ENCODE measurements at places on chromosomes 12 and 14.

DNA sequence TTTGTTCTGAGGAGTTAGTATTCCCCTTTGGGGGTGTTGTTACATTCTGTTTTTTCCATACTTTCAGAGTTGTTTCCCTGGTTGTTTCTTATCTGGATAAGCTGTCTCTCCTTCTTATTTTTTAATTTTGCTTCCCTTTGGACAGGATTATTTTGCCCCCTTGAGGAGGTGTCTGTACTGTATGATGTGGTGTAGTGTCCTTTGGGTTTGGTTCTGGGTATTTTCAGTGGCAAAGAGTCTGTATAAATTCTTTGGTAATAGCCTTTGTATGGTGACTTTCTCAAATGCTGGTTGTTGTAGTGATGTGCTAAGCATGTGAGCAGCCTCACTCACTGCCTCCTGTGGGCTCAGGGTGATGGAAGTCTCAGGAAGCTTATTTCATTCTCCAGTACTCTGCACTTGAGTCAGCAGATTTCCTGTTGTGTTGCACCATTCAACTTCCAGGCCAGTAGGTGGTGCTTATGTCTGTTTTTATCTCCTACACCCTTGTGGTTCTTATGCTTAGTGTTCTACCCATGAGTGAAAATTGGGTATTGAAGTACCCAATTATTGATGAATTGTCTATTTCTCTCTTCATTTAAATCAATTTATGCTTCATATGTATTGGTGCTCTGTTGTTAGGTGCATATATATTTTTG lies 103.3 kb upstream of the PMCH start:
- no peak for DNase-seq

GRCh38 chr12:74646831-74647230 lies 109.2 kb downstream of the ATXN7L3B start:
- no peak for DNase-seq

DNA sequence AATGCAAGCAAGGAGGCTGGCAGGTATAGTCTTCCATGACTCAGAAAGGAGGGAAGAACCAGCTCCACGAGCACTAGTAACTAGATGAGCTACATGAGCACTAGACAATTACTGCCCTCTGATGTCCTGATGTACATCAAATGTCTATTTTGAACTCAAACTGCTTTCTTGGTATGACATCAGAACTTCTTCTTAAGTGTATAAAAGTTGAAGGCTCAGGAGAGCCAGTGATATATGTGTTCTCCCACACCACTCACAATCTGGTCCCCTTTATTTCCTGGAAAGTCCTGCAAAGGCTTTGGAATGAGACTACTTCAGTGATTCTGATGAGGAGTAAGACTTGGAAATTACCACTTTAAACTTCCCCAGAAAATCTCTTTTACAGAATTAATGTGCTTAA lies 18.5 kb upstream of the DHRS7 start:
- no peak for DNase-seq

DNA sequence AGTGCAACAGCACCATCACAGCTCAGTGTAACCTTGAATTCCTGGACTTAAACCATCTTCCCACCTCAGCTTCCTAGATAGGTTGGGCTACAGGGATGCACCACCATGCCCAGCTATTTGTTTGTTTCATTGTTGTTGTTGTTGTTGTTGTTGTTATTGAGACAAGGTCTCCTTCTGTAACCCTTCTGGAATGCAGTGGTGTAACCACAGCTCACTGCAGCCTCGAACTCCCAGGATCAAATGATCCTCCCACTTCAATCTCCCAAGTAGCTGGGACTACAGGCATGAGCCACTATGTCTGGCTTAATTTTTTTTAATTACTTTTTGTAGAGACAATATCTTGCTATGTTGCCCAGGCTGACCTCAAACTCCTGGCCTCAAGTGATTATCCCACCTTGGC lies 1.2 kb upstream of the NEMP1 start:
- no peak for DNase-seq

DNA sequence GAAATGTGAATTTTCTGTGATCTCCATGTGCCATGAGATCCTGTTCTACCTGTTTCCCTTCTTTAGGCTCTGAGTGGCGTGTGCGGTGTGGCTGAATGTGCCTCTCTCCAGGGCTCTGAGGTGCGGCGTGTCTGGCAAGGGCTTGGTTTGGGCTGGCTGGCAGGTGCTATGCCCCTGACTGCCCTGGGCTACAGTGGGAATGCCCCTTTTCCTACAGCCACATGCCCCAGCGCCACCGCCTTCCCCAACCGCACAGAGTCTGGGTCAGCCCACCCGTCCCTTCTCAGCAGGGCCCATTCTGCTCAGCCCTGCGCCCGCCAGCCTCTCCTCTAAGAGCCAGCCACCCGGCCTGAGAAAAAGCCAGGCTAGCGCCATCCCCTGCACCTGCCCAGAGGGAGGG lies 24.7 kb downstream of the BTBD6 start:
- no peak for DNase-seq

DNA sequence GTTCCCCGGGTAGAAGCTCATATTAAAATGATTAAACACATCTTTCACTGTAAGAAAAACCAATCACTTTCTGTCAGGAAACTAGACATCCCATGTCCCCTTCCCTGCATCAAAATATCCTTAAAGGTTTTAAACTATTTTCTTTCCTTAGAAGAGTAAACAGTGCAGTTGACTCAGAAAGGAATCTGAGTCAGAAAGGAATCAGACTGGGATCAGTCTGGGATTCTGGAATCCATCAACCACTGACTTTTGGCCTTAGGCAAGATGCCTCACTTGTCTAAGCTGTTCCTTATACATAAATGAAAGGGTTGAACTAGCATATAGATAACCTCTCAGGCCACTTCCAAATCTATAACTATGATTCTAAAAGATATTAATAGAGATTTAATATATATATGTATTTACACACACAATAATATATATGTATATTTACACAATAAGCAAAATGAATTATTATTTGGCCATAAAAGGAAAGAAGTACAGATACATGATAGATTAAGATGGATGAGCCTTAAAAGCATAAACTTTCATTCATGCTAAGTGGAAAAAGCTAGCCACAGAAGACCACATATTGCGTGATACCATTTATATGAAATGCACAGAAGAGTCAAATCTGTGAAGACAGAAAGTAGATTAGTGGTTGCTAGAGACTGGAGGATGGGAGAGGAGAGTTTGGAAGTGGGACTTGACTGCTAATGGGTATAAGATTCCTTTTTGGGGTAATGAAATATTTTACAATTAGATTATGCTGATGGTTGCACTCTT lies 114.4 kb downstream of the SLC38A1 start:
- no peak for DNase-seq

DNA sequence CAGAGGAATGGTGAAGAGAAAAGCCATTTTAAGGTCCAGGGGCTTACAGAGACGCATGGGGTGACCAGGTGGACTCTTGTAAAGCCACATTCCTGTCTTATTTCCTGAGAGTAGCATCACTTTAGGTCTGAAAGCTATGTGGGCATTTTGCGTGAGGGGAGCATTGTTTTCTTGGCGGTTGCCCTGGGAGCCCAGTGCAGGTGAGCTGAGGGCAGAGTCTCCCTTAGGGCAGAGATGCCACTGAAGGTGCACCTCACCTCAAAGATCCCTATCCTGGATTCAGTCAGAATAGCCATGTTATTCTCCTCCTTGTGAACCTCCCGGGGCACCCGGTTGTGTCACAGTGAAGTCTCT lies 12.4 kb downstream of the GLRX5 start:
- DNase-seq: no peak

GRCh38 chr12:6539707-6540134 lies 5.4 kb downstream of the GAPDH start:
- DNase-seq: no peak

GRCh38 chr12:109734219-109735000 lies 20.8 kb downstream of the FAM222A start:
- no peak for DNase-seq

DNA sequence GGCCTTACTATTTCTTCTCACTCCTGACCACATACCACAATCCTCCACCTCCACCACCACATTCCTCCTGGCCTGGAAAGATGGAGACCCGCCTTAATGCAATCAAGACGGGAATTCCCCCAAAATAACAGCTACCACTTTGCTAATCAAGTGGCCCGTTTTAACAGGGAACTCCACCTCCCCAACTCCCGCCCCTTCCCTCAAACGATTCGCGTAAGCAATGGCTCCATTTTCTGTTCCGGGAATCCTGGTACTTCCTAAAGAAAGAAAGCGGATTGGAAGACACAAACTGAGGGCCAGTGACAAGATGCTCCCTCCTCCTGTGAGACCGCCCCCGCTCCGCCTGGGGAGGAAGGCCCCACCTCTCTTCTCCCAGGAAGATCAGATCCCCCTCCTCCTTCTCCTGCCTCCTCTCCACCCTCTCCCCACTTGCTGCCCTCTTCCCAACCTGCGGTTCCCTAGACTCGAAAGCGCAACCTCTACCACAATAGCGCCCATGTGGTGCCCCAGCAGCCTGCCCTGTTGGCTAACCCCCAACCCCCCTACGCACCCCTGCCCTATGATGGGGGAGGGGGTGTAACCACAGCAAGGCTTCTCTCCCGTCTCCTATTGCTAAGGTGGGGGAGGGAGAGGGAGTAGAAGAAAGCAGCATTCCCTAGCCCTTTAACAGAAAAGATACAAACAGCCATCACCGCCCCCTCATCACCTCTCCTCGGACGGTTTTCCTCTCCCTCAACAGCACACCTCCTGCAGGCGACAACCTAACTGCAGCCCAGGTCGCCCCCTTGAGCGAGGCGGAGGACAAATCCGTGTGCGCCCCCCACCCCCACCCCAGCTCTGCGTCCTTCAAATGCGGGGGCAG lies 777 bp downstream of the ARF3 start:
- peak; percentile 16 for DNase-seq

- DNase-seq: no peak
Measured at GRCh38 chr12:12784116-12784515, 1.3 kb upstream of the APOLD1 start.

DNA sequence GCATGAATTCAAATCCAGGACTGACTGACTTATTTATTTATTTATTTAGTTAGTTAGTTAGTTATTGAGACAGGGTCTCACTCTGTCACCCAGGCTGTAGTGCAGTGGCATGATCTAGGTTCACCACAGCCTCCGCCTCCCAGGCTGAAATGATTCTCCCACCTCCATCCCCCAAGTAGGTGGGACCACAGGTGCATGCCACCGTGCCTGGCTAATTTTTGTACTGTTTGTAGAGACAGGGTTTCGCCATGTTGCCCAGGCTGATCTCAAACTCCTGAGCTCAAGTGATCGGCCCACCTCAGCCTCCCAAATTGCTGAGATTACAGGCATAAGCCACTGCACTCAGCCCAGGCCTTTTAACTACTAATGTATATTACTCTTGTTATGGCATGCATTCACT lies 36.0 kb downstream of the BTG1 start:
- no peak for DNase-seq

DNA sequence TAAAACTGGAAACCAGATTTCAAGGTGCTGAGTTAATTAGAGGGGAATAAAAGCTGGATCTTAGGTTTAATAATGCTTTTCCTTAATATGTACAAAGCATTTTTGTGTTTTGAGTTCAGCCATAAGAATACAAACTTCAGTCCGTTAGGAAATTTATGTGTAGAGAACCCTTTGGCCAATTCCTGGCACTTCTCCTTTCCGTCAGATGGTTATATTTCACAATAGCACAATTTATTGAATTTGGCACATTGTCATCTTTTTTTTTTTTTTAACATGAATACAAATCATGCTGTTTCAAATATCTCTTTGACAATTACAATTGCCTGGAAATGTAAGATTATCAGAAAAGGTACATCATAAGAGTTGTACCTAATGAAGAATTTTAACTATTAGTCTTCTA lies 56.2 kb upstream of the DDHD1 start:
- no peak for DNase-seq

DNA sequence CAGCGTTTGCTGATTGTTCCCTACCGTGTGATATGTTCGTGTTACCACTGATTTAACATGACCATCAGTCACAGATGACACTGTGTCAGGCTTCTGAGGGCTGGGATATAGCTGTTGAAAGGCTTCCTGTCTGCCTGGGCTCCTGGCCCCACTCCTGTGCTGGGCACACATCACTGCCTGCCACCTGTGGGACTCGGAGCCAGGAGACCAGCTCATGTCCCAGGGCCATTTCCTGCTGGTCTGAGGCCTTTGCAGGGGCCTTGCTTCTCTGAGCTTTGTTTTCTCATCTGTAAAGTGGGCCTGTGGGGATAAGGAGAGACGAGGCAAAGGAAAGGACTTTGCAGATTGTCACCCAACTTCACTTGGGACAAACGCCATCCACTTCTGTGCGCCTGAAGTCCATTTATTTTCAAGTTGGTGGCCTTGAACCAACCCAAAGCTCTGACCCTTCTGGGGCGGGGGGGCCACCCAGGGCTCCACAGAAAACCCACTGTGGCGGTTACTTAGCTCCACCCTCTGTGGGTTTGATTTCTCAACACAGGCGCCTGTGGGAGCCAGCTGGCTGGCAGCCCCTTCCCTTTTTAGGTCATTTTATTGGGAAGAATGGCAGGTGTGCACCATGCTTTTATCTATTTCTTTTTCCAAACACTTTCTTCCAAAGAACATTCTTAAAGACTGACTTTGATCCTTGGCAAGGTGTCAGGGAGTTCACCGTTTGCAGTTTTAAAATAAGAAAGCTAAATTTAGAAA lies 54.1 kb downstream of the BEGAIN start:
- DNase-seq: no peak

DNA sequence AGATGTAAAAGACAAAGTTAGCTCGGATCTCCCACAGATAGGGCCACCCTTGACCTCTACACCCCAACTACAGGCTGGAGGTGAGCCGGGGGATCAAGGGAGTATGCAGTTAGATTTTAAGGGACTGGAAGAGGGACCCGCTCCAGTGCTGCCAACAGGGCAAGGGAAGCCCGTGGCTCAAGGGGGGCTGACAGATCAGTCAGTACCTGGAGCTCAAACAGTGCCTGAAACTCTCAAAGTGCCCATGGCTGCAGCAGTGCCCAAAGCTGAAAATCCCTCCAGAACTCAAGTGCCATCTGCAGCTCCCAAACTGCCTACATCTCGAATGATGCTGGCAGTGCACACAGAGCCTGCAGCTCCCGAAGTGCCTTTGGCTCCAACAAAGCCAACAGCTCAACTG lies 10.4 kb downstream of the NYNRIN start:
- DNase-seq: no peak

DNA sequence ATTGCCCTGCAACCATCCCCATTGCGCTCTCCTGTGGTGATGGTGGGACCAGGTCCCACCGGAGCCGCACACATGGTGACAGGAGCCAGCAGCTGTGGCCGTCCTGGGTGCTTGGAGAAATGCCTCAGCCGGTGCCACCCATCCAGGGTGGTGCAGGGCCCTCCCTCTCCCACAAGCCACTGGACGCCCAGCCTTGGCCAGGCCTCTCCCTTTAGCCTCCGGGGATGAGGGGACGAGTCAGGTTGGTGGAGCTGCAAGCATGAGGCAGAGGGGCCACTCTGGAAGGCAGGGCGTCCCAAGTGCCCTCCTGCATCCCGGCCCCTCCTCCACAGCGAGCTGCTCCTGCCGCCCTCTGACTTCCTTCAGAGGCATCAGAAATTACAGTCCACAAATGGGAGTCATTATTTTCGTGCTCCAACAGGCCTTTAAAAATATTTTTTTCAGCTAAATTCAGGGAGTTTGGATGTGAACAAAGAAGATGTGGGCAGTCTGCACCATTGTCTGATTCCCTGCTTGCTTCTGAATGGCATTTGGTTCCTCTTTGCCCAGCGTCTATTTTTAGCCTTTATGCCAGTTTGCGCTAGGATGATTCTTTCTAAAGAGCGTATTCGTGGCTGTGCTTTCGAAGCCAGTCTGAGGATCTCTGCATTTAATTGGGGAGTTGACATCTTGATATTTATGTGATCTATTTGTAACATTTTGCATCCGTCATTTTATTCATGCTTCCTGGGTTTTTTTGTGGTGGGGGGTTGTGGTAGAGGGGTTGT lies 189.4 kb downstream of the ADGRD1 start:
- DNase-seq: no peak

GRCh38 chr14:55129428-55130195 lies 560 bp downstream of the LGALS3 start:
- no peak for DNase-seq
